CD4-positive, alpha-beta T cell treated with Interleukin-4 for 4 hours (primary cell): ENCODE measurements at places on chromosomes 2 and 18.

DNA sequence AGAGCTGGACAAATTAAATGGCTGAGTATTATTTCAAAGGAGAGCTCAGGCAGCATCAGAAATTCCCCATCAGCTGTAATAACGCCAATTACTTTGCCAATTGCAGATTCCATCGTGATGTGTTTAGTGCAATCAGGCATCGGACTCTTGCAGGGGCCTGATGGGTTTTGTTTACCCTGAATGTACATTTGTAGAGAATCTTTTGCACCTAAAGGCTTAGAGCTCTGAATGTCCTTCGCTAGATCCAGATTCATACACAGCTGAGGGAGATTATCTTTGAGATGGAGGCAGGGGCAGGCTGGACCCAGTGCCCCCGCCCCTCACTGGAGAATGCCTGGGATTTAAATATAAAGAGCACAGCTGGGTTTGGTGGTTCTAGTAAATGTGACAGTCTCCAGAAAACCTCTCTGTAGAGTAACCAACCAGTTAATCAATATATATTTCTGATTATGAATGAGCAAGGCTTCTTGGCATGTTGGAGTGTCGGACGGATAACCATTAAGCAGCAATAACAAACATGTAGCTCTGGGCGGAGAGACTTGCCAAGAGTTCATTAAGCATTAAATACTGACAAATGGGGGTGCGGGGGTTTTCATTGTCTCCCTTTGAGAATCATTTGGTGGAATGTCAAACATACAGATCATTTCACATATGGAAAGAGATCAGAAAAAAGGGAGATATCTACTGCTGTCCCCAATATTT is 200.9 kb downstream of the SETBP1 start:
- no peak for DNase-seq

- DNase-seq = no peak
These were observed 11.5 kb downstream of the NPC1 start for GRCh38 chr18:23574611-23575308.

- DNase-seq = no peak
These were observed 23.7 kb upstream of the ROCK2 start for GRCh38 chr2:11368059-11368572.

DNA sequence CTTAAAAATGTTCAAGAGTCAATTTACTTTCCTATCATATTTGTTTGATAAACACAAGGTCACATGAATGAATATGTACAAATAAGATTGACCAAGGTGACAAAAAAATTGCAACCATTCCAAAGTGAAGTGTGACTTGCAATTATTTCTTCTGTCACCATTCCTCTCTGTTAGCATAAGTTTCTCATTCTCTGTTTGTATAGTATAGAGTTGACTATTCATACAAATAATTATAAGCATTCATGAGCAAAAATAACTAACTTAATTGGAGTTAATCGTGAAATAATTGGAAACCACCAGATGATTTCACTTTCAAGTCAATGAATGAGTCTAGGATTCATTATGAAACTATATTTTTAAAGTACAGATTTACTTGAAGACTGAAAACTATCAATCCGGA is 42.1 kb downstream of the PGAP1 start:
- no peak for DNase-seq

DNA sequence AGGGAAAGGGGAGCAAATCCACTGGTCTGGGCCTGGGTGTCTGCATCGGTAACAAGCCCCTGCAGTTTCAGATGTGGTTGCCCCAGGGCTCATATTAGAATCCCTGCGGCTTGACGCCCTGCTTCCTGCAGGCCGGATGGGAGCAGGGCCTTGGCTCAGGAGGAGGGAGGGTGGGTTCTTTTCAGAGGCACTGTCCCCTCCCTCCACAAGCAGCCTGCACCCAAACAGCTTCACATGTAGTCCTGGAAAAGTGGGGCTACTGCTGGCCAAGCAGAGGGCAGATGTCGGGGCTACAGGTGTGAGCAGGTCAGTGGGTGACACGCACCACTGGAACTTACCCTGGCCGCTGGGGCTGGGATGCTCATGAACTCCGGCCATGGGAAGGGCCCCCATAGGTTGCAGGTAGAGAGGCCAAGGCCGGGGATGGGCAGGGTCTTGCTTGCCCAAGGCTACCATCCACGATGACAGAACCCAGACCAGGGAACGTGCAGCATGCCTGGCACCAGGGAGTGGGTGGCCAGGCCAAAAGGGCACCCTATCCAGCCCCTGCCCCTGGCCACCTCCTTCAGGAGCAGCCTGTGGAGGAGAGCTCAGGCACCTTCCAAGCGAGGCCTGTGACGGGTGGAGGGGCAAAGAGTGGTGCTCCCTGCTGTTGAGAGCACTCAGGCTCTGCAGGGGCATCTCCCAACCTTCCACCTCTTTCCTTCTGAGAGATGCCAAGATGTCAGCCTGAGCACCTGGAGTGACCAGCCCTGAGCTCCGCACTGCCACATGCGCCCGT is 16.8 kb downstream of the ARID5A start:
- no peak for DNase-seq

GRCh38 chr2:70733646-70734180 is 34.3 kb downstream of the ADD2 start:
- DNase-seq = no peak

DNA sequence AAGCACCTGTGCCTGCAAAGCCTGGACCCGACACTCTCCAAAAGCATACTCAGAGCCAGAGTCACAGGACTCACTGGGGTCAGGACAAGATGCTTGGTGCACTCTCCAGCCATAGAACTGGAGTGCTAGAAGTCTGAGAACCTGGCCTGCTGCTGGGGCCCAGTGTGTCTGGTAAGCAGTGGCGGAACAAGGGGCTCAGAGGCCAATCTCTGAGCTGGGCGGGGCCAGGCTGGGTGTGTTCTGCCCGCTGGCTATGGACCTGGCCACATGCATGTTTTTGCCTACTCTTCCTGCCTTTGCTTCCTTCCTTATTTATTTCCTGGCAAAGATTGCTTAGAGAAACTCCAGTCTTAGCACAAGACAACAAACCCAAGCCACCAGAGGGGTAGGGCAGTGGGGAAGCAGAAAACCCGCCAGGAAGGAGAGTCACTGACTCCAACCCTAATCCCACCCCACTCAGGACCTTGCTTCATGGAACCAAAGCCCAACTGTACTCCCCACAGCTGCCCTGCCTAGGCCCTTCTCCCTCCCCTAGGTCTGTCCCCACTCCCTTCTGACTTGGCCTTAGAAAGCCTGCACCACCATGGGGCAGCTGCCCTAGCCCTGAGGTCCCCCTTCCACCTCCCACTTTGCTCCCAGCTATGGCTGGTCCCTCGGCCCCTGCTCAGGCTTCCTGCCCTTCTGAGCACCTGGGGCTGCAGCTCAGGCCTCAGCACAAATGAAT is 315.5 kb downstream of the CELF4 start:
- no peak for DNase-seq

GRCh38 chr2:240291337-240292034 is 144.0 kb upstream of the GPC1 start:
- DNase-seq = no peak

GRCh38 chr18:55764386-55764785 is 176.4 kb upstream of the TCF4 start:
- DNase-seq = no peak

DNA sequence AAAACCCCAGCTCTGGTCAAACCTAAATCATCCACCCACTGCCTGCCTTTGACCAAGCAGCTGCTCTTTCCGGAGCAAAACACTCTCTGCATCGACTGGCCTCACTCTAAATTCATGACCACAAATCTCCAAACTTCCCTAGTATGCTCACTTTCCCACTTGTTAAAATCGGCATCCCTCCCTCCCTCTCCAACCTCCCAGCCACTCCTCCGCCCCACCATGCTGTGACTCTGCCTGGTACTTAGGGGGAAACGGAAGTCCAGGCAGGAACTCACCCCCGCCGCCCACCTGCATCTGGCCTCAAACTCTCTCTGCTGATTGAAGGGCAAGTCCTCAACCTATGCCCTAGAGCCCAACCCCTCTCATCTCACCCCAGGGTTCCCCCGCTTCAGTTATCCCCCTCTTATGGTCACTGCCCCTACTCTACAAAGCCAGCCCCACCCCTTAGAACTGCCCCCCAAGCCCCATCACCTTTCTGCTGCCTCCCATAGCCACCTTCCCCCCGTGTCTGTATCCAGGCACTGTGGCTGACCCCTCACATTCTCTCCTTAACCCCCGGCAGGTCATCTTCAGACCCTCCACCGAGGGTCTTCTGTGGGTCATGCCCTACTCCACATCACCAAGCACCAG is 3.8 kb upstream of the ADRA2B start:
- DNase-seq = no peak

GRCh38 chr2:124272261-124272841 is 247.3 kb downstream of the CNTNAP5 start:
- DNase-seq = no peak

DNA sequence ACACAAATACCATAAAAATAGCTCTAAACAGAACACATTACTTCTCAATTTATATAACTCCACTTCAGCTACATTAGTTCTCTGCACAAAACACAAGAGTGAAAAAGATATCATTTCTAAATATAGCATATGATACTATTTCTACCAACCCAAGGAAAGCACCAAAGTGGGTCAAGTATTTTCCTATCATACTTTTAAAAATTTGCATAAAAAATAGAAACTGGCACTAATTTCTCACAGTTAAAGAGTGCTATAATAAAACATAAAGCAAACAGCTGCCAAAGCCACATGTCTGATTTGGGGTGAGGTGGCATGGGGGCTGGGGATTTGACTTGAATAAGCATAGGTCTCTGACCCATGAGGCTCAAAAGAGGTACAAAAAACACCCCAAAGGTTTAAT is 61.5 kb downstream of the BARD1 start:
- DNase-seq = no peak

DNA sequence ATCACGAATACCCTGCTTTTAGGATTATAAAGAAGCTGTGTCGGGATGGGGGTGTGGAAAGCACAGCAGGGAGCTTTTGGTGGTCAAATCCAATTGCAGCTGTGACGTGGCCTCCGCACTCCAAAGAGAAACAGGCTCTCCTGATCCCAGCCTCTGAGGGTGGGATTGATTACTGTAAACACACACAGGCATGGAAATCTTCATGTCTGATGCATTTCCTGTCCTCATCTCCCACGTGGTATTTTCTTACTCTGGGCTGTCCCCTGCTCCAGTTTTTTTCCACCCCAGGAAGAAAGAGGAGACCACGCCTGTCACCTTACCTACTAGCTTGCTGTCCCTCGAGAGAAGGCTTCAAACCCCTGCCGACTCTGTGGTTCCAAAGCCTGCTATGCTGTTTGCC is 22.7 kb downstream of the RNF152 start:
- DNase-seq = no peak

DNA sequence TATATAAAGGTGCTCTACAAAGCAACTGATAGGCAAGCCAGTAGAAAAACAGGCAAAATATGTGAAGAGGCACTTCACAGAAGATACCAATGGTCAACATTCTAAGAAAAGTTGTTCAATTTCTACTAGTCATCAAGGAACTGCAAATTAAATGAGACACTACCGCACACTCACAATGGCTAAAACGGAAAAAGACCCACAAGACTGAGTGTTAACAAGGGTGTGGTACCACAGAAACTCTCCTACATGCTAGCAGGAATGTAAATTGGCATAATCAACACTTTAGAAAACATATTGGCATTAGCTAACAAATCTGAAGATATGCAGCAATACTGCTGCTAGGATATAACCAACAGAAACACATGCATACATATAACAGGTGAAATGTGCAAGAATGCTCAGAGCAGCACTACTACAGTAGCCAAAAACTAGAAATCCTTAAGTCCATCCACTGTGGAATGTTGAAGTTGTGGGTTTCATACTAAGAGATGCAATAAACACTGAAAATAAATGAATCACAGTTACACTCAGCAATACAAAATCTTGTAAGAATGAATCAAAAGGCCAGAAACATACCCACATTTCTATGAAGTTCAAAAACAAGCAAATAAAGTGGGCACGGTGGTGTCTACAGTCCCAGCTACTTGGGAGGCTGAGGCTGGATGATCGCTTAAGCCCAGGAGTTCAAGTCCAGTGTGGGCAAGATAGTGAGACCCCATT is 9.2 kb downstream of the RNU4ATAC start:
- no peak for DNase-seq

GRCh38 chr2:20604401-20604911 is 46.4 kb downstream of the HS1BP3 start:
- no peak for DNase-seq

DNA sequence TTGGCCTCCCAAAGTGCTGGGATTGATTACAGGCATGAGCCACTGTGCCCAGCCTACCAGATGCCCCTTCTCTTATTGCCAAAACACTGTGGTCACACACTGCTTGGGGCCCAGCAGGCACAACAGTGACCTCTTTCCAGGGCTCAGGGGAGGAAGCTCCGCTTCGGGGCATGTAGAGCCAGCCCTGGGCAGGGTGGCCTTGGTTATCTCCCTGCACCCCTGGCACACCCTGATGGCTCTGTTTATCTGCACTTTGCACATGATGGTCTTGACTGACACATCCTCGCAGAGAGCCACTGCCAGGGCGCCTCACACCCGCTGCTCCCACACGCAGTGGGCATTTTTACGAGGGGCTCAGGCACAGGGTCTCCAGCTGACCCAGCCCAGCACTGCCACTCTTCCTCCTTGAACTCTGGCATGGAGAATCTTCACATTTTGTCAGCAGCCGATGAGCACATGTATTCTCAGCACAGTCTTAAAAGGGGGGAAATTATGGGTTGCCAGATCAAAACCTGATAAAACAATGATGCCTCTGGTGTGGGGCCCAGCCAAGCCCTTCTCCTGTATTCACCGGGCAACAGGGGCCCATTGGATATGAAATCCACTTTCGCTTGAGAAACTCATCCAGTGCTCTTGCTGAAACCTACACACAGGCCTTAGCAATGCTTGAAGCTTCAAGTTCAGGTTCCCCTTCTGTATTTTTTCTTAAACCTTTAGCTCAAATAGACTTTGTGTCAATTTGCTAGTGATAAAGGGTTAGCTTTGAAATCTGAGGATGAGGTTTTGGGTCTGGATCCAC is 5.9 kb downstream of the GYPC start:
- DNase-seq = no peak

- DNase-seq = no peak
These were observed 78.3 kb upstream of the TLK1 start for GRCh38 chr2:171238946-171239345.

DNA sequence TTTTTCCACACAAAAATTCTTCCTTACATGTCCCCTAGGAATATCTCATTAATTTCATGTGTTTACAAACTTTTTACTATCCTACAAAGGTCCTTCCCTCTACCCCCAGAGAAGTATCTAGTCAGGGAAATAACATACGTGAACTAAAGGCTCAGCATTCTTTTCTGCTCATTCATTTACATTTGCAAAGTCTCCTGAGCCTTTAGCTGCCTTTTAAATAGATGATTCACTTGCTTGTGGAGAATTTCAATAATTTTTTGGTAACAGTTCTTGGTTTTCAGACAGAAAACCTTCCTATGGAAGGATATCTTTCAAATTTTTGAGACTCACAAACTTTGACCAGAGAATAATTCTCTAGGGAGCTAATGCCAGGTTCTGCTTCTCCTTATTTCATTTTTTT is 81.5 kb upstream of the RMDN2 start:
- no peak for DNase-seq

DNA sequence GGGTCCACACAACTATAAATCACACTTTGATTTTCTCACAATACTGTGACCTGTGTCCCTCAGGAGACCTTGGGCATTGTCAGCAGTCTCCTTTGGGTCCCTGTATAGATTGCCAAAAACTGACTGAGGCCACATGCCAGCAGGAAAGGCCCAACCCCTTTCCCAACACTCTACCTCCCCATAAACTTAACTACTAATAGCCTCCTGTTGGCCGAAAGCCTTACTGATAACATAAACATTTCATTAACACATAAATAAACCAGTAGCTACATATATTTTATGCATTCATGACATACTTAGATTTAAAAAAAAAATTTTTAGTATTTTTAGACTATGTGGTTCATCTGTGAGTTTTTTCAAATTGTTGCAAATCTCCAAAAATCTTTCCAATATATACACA is 153.5 kb downstream of the ARL4C start:
- no peak for DNase-seq
